ENCODE measurements at places on chromosomes 1 and 21.

- no peak for DNase-seq
Observed at GRCh38 chr1:93617670-93618499, 63.8 kb downstream of the BCAR3 start.

GRCh38 chr1:229699613-229700267, 73.7 kb downstream of the URB2 start:
- peak; percentile 60 for DNase-seq

GRCh38 chr1:119862276-119862675, 34.0 kb downstream of the ADAM30 start:
- DNase-seq: peak; percentile 52

GRCh38 chr1:113783254-113784103, 24.2 kb upstream of the PHTF1 start:
- peak; percentile 61 for DNase-seq

GRCh38 chr1:204991342-204991844, 51.6 kb upstream of the CNTN2 start:
- DNase-seq: no peak

DNA sequence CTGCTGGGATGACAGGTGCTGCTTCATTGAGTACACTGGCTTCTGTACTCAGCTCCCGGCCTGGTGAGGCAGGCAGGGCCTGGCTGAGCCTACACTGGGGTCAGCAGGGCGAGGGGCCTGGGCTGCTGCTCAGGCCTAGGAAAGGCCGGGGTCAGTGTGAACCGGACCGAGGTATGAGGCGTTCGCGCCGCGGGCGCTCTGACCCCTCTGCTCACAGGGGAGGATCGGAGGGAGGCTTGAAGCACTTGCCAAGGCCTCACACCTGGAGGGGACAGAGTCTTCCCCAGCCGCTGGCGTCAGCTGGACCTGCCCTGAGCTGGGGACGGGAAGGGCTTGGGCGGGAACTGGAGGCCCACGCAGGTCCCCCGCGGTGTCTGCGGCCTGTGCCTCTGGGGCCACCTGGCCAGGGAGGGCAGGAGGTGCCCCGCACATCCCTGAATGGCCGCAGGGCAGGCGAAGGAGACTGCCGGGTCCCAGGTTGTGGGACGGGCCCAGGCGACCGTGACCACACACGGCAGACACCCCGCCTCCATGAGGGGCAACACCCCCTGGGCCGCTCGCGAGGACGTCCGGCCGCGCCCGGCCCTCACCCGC, 466 bp downstream of the PEX10 start:
- no peak for DNase-seq

- no peak for DNase-seq
Observed at GRCh38 chr1:93715529-93716126, 34.0 kb upstream of the BCAR3 start.

DNA sequence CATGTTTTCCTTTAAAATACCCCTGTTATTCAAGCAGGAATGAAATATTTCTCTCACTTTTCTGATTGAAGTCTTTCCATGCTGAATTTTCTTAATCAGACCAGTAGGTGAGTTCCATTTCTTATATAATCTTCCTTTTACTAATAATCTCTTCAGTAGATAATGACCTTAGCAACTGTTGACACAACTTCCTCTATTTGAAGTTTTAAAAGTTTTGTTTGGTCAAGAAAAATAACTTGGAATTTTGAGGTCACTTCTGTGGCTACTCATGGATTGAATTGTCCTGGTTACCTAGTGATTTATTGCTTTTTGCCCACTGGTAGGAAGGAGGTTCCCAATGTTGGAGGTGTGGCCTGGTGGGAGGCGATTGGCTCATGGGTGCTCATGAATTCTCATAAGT, 70.6 kb upstream of the PAXBP1 start:
- peak; percentile 43 for DNase-seq

DNA sequence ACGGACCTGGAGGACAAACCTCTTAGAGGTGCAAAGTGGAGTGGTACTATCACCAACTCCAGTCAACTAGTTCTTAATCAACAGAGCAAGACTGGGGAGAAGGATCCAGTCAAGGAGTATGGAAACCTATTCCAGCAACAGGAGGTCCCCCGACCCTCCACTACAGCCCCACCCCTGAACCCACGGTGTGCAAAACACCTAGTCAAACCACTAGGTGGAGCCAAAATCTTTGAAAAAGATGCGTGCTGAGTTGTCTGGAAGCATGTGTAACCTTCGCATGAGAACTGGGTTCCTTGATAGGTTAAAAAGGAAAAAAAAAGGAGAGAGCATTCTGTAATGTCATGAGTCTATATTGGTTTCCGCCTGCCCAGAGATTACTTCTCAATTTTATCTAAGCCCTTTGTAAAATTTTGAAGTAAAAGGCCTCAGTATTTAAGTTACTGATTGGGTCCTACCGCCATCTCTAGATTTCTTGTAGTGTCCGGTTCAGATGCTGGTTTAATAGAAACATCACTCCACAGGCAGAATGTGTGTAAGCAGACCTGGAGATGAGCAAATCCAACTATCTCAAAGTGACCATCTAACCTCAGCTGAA, 81.9 kb upstream of the HAO2 start:
- DNase-seq: peak; percentile 44

GRCh38 chr1:57357462-57357861, 66.4 kb downstream of the DAB1 start:
- no peak for DNase-seq

- no peak for DNase-seq
Observed at GRCh38 chr1:112833806-112834205, 118.7 kb upstream of the PPM1J start.

GRCh38 chr1:5227114-5227513, 572.7 kb downstream of the AJAP1 start:
- DNase-seq: no peak

DNA sequence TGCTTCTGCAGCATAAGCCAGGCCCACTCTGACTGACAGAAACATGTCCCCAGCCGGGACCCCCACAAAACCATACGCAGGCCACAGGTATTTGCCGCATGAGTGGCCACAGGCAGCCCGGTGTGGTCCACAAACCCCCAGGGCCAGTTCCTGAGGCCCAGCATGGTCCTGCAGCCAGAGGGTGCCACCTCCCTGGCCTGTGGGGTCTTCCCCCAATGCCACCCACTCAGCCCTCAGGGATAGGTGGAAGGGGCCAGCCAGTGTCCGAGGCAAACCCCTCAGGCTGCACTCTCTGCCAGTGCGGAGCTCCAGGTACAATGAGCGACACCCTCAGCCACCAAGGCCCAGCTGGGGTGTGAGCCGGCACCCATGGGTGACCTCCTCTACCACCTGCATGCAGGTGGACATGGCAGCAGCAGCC, 43.5 kb downstream of the UBE2G2 start:
- DNase-seq: no peak

DNA sequence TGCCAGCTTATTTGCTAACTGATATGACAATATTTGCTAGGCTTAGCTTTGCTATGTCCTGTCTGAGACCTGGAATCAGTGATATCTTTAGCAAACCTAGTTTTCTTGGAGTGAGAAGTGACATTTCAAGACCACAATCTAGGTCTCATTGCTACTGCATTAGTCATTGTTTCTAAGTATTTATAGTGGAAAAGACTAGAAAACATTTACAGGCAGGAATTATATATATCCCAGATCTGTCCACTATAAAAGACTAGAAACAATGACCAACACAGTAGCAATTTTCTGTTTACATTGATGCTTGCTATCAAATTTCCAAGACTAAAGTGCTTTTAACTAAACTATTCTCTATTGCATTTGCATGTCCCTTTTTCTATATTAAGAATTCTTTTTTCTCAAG, 5.0 kb upstream of the RGS18 start:
- DNase-seq: no peak

- DNase-seq: no peak
Observed at GRCh38 chr21:31774031-31774430, 42.1 kb upstream of the SCAF4 start.

- peak; percentile 60 for DNase-seq
Observed at GRCh38 chr1:77888781-77889642, 588 bp downstream of the NEXN start.

GRCh38 chr21:39022466-39022862, 160.8 kb downstream of the PSMG1 start:
- DNase-seq: no peak

GRCh38 chr1:246002725-246003441, 504.2 kb downstream of the SMYD3 start:
- peak; percentile 87 for DNase-seq

GRCh38 chr1:156420205-156421061, 51.4 kb downstream of the RHBG start:
- no peak for DNase-seq

- no peak for DNase-seq
Observed at GRCh38 chr1:19476450-19477190, 8.7 kb downstream of the CAPZB start.

GRCh38 chr21:33011462-33011861, 14.3 kb upstream of the OLIG2 start:
- DNase-seq: peak; percentile 81

DNA sequence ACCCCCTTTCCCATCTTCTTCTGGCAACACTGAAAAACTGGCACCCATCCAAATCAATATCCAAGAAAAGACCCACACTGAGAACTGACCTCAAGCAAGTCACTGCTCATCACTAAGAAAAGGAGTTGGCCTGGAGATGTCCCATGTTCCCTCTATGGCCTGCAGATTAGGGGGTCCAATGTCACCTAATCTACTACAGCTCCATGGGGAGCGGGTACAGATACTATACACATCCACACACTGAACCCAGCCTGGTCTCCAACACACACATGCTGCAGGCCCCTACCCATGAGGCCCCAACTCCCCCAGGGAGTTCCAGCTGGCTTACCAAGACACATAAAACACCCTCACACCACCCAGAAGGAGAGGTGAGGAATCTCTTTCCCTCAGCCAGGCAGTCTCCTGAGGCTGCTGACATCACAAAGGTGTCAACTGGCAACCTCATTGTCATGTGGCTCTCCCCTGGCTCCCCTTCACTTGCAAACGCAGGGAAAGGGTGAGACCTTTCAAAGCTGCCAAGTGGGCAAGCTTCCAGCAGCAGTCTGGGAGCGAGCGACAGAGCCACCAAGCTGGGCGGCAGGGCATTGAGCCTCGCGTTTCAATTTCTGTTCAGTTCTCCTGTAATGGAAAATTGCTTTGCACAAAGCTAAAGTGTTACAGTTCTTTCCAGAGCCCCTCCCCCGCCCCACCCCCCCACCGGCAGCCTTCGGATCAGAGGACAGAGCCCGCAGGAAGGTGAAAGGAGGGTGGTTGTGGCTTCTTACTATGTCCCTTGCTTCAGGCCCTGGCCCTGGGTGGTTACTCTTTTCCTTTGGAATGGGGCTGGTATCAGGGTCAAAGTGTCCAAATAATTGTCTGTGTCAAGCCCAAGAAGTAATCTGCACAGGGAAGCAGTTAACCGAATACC, at the start of gene LRRC52:
Gene LRRC52 (plus strand): TSS at position 469 of the 907 bp plus-strand sequence. CDS start 297 bp downstream, at position 766.
- DNase-seq: no peak

GRCh38 chr1:221776495-221777301, 34.8 kb upstream of the DUSP10 start:
- DNase-seq: no peak

DNA sequence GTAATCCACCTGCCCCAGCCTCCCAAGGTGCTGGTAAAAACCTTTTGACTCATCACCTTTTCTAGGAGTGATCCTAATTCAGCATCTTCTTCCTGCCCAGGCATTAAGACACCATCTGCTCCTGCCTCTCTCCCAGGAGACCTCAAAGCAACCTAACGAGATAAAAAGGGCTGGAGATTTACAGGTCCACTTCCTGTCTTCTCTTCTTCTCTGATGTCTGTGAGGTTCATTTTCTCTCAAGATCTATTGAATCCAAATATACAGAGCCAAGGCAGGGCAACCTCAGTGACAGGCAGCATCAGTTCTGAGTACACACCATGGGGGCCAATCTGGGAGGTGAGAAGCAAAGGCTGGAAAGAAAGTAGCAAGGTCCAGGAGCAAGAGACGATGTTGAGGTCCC, 219.4 kb downstream of the SETD4 start:
- DNase-seq: no peak

GRCh38 chr1:203870245-203870644, 8.8 kb downstream of the SNRPE start:
- peak; percentile 8 for DNase-seq

DNA sequence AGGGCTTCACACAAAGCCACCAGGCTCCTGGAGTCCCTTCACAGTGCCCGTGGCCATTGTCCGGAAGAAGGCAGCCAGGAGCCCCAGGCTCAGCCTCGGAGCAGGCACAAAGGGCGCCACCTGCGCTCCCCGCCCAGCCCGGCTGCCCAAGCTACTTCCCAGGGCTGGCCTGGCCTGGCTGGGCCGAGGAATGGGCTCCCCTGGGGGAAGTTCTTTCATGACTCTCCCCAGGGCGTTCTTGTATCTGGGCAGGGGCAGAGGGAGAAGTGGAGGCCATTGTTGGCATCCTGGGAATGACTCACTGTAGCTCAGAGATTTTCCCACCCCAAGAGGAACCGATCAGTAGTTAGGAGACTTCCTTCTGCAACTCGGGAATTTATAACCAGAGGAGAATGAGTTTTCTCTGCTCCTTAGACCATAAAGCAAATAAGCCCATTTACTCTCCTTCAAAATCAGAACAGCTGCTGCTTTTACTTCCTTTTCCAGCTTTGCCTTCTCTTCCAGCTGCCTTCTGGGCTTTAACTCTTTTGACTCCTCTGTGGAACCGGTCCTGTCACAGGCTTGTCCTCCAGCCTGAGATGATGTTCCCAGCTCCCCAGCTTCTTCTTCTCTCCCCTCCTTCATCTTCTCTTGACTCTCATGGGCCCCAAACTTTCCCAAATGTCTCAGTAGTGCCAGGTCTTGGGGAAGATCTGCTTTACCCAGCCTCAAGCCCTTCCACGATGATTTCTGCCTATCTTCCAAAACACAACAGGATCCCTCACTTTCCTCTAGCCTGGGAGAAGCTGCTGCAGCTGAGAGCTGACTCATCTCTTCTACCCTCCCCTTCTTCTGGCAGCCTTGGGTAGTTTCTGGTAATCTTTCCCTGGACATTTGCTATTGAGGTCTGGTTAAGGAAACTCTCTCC, 118.7 kb upstream of the CD34 start:
- peak; percentile 81 for DNase-seq

- no peak for DNase-seq
Observed at GRCh38 chr1:214379236-214379970, 98.4 kb downstream of the SMYD2 start.

- DNase-seq: no peak
Observed at GRCh38 chr1:20472860-20473711, 12.9 kb downstream of the CAMK2N1 start.

DNA sequence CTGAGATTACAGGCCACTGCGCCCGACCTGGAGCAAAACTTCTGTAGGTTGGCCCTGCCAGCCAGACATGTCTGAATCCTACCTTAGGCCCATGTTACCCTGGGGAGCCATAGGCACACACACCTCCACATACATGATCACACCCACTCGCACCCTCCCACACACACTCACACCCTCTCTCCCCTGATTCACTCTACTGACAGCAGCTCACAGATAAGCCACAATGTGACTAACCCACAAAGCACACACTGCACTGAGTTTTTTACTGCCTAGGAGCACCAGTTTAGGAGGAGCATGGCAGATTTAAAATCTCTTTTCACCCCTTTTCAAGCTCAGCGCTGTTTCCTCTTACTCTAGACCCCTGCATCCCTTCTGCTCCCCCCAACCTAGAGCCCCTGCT, 41.7 kb downstream of the SLC30A1 start:
- no peak for DNase-seq

DNA sequence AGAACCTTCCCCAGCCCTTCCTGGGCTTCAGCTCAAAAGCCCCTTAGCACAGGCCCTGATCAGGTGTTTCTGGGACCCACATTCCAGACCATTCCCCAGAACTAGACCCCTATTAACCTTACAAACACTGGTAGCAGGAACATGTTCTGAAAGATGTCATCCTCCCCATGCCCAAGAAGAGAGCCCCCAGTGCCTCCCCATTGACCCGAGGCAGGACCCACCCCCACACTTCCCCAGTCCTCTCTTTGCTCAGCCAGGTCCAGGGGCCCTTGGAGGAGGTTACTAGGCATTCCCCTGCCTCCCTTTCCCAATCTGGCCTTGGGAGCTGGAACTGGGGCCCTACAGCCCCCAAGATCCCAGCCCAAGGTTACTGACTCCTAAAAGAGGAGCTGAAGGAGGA, 38.9 kb upstream of the HMGB4 start:
- DNase-seq: no peak
